ENCODE measurements at places on chromosomes 1 and 21. TPM values are rescaled to one million over a fixed set of nuclear protein-coding genes. Genes with fewer than 3 reads are reported as not detected.
A peak's percentile ranks its signal among the peaks of the same experiment; 100 is the strongest.

DNA sequence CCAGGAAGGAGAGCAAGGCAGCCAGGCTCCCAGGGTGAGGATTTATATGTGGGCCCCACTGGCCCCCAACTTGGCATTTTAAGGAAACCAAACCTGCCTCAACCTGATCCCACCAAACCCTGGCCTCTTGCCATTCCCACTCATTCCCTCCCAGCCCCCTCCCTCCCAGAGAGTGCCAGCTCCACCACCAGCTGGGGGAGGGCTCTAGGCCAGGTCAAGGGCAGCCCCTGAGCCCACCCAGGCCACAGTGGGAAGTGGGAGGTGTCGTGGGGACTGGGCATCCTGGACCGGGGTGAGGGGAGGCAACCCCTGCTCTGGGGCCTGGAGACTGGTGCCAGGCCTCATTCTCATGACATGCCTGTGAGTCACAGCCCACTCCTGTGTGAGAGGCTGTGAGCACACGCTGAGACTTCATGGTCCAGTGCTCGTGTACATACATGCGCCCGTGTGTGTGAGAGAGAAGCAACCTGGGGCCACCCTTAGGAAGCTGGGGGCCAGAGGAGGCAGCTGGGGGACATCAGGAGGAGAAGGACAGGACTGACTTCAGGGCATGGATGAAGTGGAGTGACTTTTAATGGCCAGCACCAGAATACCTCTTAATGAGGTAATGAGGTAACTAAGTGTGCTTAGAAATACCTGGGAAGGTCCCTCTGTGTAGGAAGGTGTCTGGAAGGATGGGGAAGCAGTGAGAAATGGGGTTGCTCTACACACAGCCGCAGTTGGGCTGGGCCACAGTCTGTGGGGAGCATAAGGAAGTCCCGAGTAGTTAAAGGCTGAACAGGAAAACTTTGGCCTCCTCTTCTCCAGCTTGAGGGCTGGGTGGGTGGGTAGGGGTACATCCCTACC, at the start of gene S100A2:
TSS of gene S100A2 (minus strand) at position 316 of the 846 bp plus-strand sequence. CDS start 1,967 bp downstream, outside the sequence.
- no peak within 1 kb of the TSS for H3K4me3 ChIP-seq
- no peaks in the 10 kb centered on the region for H3K27me3 ChIP-seq
- peaks cover 24% of the 10 kb centered on the region for H3K4me1 ChIP-seq
- no peaks in the 10 kb centered on the region for H3K36me3 ChIP-seq
- peak; percentile 54 for DNase-seq

DNA sequence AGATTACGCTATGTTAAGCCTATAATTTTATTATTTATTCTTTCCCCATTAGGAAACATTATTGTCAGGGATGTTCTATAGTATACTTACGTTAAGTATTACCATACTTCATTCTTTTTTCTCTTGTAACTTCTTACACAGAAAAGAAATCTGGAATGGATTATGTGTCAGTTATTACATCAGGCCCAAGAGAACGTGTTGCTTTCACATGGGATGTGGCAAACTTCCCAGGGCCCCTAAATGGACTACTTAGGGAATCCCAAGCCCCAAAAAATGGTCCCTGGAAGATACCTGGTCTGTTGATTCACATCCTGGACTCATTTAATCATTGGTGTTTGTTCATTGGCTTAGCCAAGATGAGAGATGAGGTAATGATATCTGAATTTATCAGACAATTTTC, 249.8 kb downstream of the NRIP1 start:
- H3K4me1 ChIP-seq = no peaks in the 10 kb centered on the region
- no peaks in the 10 kb centered on the region for H3K36me3 ChIP-seq
- H3K27ac ChIP-seq = no peak overlapping the region
- DNase-seq = no peak
- H3K27me3 ChIP-seq = no peaks in the 10 kb centered on the region
- H3K4me3 ChIP-seq = no peak overlapping the region

GRCh38 chr1:235336903-235337302, 8.5 kb downstream of the GGPS1 start:
- H3K36me3 ChIP-seq = peaks cover 9% of the 10 kb centered on the region
- no peak overlapping the region for H3K27ac ChIP-seq
- H3K4me3 ChIP-seq = peak overlapping the region; percentile 16
- H3K27me3 ChIP-seq = no peaks in the 10 kb centered on the region
- H3K4me1 ChIP-seq = peaks cover 25% of the 10 kb centered on the region

The ERO1B gene
- total RNA-seq = 4.8 TPM

All from CD8-positive, alpha-beta memory T cell (primary cell).